Activated gamma-delta T cell treated with Interleukin-2 at 50 U/mL for 16 hours (primary cell): ENCODE measurements at places on chromosomes 6 and 20.

- DNase-seq = no peak
Observed at GRCh38 chr6:144193181-144193580, 42.9 kb downstream of the STX11 start.

DNA sequence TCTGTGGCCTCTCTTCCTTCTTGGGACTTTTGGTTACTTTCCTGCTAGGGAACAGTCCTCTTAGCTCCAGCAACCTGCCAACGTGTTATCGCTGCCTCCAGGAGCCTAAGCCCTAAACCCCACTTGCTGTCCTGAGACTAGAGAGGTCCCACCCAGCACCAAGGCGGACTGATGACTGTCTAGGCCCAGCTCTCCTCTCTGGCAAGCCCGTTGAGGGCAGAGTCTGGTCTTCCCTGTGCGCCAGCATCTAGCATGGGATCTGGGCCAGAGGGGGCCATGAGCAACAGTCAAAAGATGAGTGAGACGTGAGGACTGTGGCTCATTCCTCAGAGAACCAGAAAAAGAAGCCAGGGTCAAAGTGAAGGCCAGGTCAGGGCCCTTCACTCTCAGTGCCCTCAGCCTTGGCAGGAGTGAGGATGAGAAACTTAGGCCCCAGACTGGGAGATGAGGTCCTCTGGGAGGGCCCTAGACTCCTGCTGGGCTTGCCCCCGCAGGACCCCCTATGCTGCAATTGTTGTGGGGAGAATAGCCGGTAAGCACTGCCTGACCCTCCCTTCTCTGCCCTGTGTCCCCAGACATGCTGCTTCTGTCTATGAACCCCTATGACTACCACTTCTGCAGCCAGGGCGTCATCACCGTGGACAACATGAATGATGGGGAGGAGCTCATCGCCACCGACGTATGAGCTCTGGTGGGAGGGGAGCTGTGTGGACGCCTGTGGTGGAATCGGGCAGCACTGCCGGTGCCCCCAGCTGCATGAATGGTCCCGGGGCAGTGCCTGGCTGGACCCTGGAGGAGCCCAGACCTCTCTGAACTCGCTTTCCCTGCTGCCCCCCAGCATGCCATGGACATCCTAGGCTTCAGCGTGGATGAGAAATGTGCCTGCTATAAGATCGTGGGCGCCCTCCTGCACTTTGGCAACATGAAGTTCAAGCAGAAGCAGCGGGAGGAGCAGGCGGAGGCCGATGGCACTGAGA, 30.9 kb downstream of the MYH7B start:
- no peak for DNase-seq

DNA sequence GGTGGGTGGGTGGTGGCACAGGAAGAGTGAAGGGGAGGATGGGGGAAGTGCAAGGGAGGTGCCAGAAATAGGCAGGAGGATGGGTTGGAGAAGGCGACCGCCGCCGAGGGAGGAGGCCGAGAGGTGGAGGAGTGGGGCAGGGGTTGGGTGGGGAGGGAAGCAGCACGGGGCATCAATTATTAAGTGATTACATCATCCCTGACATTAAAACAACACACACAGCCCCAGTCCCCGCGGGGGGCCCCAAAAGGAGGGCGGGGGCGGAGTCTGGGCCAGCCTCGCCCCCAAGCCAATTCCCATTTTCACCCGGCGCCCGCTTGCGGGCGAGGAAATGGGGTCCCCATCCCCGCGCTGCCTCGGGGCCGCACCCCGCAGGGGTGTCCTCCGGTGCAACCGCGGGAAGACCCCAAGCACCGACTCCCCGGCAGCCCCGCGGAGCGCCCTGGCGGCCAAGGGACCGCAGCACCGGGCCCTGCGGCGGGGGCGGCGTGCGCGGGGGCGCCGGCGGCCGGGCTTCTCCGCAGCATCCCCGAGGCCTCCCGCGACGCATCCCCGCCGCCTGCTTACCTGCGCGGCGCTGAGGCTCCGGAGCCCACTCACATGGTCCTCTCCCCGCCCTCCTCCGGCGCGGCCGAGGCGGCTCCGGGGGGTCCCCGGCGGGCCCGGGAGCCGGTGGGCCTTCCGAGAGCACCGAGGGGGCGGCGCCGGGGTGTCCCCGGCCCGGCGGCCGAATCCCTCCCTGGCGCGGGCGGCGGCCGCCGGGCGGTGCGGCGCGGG, 663 bp downstream of the FYN start:
- DNase-seq = peak; percentile 53

DNA sequence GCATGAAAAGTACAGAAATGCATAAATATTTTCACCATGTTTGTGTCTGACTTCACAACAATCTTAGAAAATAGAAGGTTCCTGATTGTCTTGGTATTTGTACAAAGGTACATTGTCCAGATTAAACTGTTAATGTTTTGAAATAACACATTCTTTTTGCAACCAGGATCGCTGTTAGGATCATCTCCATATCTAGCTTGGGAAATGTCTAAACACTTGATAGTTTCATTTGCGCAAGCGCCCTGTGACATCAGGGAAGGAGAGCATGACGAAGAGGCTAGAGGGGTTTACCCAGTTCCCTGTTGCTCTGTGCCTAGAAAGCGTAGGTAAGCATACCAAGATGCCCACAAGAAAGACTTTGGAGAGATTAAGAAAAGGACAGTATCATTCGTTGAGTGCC, 19.4 kb downstream of the ALDH8A1 start:
- no peak for DNase-seq

DNA sequence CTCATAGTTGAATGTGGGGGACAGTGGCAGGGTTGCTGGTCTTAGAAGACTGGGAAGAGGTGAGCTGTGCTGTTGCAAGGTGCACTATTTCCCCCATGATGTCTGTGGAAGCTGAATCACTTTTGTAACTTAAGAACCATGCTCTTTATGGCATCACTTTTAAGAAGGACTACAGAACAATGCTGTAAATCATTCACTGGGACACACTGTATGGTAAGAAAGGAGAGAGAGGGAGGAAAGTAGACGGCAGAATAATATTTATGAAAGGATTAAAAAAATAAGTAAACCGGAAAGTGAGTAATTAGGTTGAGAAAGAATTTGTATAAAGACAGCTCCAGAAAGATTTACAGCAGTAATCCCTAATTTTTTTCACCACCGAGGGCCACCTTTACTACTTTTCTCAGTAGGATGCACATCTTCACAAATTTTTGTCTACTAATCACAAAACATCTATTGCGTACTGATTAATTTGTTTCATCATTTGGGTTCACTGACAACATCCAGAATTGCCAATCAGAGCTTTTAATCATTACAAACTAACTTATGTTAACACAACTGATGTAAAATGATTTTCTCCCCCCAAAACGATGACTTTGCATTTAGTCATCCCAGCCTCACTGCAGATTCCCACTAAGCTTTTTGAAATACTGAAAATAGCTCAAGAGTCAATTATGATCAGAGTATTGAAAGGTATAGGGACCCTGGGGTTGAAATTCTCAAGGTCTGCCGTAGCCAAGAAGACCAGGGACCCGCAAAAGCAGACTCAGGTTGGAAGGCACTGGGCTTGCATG, 560.7 kb upstream of the NOX3 start:
- no peak for DNase-seq

DNA sequence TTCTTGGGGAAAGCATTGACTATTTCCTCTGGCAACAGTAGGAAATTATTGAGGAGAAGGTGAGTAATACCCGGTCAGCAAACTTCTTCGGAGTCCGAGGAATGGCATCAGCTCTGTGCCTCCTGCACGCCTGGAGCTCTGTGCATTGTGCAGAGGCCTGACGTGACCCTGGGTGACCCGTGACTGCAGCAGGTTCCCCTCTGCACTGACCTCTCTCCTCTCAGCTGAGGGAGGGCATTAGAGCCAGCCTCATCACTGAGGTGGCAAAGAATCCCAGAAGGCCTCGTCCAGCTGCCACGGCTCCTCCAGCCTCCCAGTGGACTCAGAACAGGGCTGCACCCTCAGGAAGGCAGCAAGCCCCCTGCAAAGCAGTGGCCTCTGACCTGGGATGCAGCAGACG, 502.9 kb downstream of the CD83 start:
- no peak for DNase-seq

DNA sequence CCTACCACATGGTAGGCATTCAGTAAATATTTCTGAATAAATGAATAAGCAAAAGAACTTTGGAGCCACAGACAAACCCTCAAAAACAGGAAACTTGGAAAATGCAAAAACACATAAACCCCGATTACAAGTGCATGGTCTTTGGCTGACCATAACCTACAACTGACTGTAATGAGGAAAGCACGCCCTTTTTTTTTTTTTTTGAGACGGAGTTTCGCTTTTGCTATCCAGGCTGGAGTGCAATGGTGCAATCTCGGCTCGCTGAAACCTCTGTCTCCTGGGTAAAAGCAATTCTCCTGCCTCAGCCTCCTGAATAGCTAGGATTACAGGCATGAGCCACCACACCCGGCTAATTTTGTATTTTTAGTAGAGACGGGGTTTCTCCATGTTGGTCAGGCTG, 11.9 kb upstream of the LATS1 start:
- no peak for DNase-seq

GRCh38 chr20:48709058-48709691, 118.6 kb downstream of the PREX1 start:
- no peak for DNase-seq

- DNase-seq = no peak
Observed at GRCh38 chr6:23435126-23435525, 690.9 kb upstream of the NRSN1 start.

GRCh38 chr6:4345543-4345942, 210.2 kb upstream of the ECI2 start:
- DNase-seq = no peak

DNA sequence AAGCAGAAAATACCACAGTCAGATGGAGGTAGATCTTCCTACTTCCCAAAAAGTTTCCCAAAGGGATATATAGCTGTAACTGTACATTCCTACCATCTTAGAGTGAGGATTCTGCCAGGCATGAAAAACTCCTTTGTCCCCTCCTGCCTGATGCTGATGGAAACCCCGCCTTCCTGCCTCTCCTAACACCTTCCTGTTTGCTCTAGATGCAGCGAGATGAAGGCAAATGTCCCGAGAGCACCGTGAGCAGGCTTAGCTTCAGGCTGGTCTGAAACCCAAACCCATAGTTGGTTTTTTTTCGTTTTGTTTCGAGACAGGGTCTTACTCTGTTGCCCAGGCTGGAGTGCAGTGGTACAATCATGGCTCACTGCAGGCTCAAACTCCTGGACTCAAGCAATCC, 55.6 kb downstream of the MYB start:
- DNase-seq = no peak

DNA sequence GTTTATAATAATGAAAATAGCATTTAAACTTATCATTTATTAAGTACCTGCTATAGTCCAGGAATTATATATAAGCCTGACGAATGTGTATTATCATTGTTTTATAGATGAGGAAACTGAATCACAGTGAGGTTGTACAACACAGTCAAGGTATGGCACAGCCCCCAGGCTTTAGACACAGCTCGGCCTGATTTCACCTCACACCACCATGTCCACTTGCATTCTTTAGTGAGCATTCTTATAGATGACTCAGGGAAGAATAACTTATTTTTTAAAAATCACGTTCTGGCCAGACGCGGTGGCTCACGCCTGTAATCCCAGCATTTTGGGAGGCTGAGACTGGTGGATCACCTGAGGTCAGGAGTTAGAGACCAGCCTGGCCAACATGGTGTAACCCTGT, 289.0 kb downstream of the SYNE1 start:
- no peak for DNase-seq

GRCh38 chr6:109434456-109434855, 6.0 kb downstream of the PPIL6 start:
- DNase-seq = no peak

DNA sequence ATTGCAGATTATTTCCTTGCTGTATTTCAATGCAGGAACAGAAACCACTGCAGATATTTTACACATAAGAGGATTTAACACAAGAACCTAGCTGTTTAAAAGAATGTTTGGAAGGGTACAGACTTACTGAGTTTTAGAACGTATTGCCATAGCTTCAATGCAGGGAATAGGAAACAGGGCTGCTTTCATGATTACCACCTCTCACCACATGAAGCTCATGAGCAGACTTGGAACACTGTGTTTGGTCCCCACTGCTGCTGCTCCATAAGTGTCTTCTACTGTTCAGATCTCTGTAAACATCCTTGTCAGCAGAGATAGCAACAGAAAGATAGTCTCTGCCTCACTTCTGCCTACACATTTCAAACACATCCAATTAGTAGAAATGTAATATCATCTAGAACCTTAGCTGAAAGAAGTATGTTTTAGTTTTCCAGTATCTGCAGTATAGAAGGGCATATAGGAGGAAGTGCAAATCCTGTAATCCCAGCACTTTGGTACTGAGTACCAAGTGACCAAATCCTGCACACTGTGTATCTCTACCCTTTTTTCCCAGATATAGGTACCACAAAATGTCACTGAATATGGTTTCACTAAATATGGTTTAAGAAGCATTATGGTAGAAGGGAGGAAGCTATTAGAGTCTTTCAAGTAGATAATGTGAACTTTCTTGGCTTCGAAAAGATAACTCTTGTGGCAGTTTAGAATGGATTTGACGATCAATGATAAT, 51.9 kb downstream of the STXBP5 start:
- no peak for DNase-seq

GRCh38 chr6:21359926-21360325, 233.6 kb upstream of the SOX4 start:
- DNase-seq = no peak

DNA sequence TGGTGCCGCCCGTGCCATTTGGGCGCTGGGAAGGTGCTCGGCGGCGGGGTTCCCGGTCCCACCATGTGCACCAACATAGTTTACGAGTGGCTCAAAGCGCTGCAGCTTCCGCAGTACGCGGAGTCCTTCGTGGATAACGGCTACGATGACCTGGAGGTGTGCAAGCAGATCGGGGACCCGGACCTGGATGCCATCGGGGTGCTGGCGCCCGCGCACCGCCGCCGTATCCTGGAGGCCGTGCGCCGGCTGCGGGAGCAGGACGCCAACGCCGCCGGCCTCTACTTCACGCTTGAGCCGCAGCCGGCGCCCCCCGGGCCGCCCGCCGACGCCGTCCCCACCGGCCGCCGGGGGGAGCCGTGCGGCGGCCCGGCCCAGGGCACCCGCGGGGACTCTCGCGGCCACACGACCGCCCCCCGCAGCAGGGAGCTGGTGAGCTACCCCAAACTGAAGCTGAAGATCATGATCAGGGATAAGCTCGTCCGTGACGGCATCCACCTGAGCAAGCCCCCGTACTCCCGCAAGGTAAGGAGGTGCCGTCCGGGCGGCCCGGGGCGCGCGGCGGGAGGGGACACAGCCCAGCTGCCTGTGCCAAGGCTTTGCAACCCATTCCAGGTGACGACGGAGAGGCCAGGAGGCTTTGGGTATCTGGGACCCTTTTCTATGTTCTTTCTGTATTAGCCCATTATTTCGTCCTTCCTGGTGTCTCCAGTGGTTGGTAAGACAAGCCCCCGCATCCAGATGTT, 547 bp downstream of the SAMD5 start:
- no peak for DNase-seq

- no peak for DNase-seq
Observed at GRCh38 chr6:150741633-150742200, 123.8 kb upstream of the MTHFD1L start.

- no peak for DNase-seq
Observed at GRCh38 chr20:11267131-11267761, 593.4 kb upstream of the JAG1 start.

GRCh38 chr6:99344289-99344688, 5.2 kb downstream of the FAXC start:
- DNase-seq = no peak

GRCh38 chr6:108760126-108761050, 87.8 kb upstream of the ARMC2 start:
- no peak for DNase-seq
